Glutamatergic neuron (in vitro differentiated cells): ENCODE measurements at places on chromosomes 16 and 17.

DNA sequence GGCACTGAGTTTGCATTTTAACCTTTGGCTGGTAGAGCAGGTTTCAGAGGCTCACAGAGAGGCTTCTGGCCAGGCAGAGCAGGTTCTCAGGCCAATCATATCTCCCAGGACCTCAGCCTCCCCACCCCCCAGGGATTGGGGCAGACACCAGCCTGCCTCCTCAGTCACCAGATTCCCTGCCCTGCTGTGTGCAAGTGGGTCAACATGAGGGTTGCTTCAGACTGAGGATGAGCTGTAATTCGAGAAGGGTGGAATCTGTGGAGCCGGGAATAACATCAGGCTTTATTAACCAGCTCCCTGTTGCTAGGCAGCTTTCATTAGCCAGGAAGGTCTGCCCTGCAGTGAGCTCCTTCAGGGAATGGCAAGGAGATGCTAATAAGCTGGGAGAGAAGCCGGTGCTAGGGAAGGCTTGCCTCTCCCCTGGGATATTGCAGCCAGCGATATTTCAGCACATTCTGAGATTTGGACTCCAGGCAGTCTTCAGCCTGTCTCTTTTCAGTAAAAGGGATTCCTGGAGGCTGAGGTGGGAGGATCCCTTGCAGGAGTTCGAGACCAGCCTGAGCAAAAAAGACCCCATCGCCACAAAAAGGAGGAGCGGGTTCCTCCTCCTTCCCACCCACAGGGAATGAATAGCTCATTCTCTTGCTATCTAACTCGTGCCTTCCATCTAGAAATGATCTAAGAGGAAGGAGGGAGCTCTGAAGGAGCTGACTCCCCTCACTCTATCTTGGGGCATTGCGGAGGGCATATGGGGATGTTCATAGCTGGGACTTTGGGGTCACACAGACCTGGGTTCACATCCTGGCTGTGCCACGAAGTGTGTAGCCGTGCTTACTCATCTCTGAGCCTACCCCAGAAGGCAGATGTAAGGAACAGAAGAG, 10.7 kb downstream of the SGSM2 start:
- DNase-seq = peak; percentile 76
- peak overlapping the region; percentile 97 for H3K27ac ChIP-seq
- no peaks in the 10 kb centered on the region for H3K36me3 ChIP-seq
- peak overlapping the region; percentile 75 for H3K4me3 ChIP-seq

DNA sequence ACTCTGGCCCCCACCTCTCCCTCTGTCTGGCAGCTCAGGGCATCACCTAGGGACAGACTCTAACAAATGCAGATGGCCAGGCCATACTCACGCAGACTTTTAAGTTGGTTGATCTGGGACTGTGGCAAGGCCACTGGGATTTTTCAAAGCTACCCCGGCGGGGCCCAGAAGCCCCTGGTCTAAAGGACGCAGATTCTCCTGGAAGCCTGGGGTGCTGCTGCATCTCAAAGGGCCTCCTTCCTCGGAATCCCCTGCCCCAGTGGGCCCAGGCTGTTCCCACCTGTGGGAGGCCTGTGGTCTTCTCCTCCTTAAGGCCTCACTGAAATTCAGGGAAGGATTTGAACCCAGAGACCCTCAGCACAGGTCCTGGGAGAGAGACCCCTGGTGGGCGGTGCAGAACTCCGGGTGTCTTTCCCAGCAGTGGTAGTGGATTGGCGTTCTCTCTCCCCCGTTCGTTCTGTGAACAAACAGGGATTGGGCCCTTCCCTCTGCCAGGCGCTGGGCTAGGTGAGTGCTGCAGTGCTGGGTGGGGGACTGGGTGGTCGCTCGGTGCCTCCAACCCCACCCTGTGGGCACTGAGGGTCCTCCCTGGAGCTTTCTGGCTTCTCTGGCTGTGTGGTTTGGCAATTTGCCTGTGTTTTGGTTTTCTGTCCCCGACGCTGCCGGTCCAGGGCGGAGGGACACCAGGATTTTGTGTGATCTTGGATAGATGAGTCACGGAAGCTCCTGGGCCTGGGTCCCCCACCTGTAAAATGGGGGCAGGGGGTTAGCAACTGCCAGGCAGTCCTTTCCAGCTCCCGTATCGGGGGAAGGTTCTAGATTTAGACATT, 160.5 kb upstream of the GSE1 start:
- no peak overlapping the region for H3K27ac ChIP-seq
- DNase-seq = no peak
- peaks cover 37% of the 10 kb centered on the region for H3K4me1 ChIP-seq
- no peaks in the 10 kb centered on the region for H3K36me3 ChIP-seq
- H3K4me3 ChIP-seq = no peak overlapping the region
- peaks cover 24% of the 10 kb centered on the region for H3K27me3 ChIP-seq

DNA sequence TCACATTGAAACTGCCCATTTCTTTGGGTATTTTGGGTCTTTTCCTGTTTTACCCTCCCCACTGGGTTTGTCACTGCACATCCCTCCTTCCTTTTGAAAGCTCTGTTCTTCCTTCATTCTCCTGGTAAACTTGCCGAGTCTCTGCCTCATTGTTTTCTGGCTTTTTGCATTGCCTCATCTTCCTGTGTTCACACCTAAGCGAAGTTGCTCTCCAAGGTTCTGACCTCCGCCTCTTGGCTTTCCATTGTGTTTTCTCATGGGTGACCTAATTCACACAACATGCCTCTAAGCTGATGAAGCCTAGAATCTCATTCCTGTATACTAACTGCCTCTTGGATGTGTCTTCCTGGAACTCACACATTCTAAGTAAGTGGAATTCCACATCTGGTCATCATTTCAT, 1096.1 kb upstream of the EEF2KMT start:
- H3K36me3 ChIP-seq = no peaks in the 10 kb centered on the region
- no peak overlapping the region for H3K4me3 ChIP-seq
- peaks cover 7% of the 10 kb centered on the region for H3K4me1 ChIP-seq
- DNase-seq = no peak
- no peak overlapping the region for H3K27ac ChIP-seq
- no peaks in the 10 kb centered on the region for H3K27me3 ChIP-seq

GRCh38 chr16:60605176-60605575, 1431.1 kb downstream of the CDH8 start:
- H3K36me3 ChIP-seq = no peaks in the 10 kb centered on the region
- no peak overlapping the region for H3K4me3 ChIP-seq
- no peaks in the 10 kb centered on the region for H3K27me3 ChIP-seq
- H3K4me1 ChIP-seq = no peaks in the 10 kb centered on the region
- H3K27ac ChIP-seq = no peak overlapping the region

DNA sequence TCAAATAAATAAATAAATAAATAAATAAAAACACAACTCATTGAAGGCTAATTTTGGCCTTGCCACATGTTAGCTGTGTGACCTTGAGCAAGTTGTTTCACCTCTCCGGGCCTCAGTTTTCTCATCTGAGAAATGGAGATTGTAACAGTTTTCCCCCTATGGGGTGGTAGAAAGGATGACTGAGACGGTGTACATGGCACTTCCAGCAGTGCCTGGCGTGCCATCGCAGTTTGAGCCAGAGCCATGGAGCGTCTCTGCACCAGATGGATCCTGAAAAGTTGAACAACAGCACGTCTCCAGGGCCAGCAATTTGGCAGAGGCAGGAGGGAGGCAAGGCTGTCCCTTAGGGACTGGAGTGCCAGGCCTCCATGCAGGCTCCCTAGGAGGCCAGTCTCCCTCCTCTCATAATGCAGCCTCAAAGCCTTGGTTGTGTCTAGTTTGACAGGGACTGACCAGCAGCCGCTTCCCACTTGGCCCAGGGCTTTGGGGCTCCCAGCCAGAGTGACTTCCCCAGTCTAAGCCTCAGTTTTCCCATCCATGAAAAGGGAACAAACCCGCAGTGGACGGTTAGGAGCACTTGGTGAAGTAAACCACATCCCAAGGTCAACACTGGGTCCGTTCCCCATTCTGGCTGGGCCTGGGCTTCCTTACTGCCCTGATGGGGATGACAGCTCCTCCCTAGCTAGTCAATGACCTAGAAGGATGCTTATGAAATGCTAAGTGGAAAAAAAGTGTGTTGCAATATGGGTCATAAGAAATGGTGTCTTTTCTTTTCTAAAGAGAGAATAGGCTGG, 19.3 kb downstream of the SOCS1 start:
- no peak overlapping the region for H3K4me3 ChIP-seq
- DNase-seq = no peak
- H3K27me3 ChIP-seq = peaks cover 5% of the 10 kb centered on the region
- no peaks in the 10 kb centered on the region for H3K4me1 ChIP-seq
- no peak overlapping the region for H3K27ac ChIP-seq
- no peaks in the 10 kb centered on the region for H3K36me3 ChIP-seq

- H3K36me3 ChIP-seq = no peaks in the 10 kb centered on the region
- H3K27ac ChIP-seq = no peak overlapping the region
- peaks cover 1% of the 10 kb centered on the region for H3K4me1 ChIP-seq
These were observed 9.2 kb downstream of the TAF1C start for GRCh38 chr16:84177741-84178073.

GRCh38 chr17:50055055-50055425, 870 bp upstream of the ITGA3 start:
- no peaks in the 10 kb centered on the region for H3K36me3 ChIP-seq
- H3K27me3 ChIP-seq = peaks cover 18% of the 10 kb centered on the region

GRCh38 chr16:30747331-30747730, 894 bp upstream of the PHKG2 start:
- peaks cover 4% of the 10 kb centered on the region for H3K4me1 ChIP-seq
- H3K27ac ChIP-seq = peak overlapping the region; percentile 17
- H3K4me3 ChIP-seq = peak overlapping the region; percentile 88
- peaks cover 9% of the 10 kb centered on the region for H3K27me3 ChIP-seq

- H3K27ac ChIP-seq = no peak overlapping the region
- H3K36me3 ChIP-seq = no peaks in the 10 kb centered on the region
- DNase-seq = no peak
- H3K27me3 ChIP-seq = peaks cover 2% of the 10 kb centered on the region
These were observed 53.9 kb upstream of the CHMP6 start for GRCh38 chr17:80937462-80938381.

GRCh38 chr17:77723909-77724875, 234.3 kb upstream of the TNRC6C start:
- no peak for DNase-seq
- H3K36me3 ChIP-seq = peaks cover 7% of the 10 kb centered on the region
- peaks cover 8% of the 10 kb centered on the region for H3K27me3 ChIP-seq
- H3K4me1 ChIP-seq = peaks cover 17% of the 10 kb centered on the region
- H3K4me3 ChIP-seq = no peak overlapping the region

DNA sequence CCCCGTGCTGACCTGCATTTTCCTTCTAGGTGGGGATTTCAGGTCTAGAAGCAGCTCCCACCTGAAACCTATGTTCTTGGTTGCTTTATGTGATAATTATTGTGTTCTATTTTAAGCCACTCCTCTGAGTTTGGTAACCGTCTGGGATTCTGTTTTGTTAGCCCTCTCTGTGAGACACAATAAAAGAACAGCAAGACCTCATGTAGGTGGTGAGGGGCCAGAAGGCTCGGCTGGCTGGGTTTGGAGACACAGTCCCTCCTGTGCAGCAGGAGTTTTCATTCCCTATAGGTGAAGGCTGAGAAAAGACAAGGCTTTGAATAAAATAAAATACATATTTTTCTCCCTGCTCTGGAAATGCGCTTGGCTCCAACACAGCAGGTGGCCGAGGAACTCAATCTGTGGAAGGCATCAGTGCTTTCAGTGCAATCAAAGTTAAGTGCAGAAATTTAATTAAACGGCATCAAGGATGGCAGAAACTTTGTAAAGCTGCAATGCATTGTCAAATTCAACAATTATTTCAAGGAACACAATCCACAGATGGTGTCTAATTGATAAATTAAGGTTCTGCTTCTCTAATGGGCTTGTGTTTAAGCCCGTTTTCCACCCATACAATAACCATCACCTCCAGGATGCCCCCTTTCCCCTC, 107.8 kb downstream of the MSI2 start:
- no peak overlapping the region for H3K27ac ChIP-seq
- DNase-seq = no peak
- H3K4me1 ChIP-seq = peaks cover 28% of the 10 kb centered on the region
- H3K4me3 ChIP-seq = no peak overlapping the region

GRCh38 chr17:63611354-63611753, 10.7 kb downstream of the TACO1 start:
- H3K27me3 ChIP-seq = peaks cover 3% of the 10 kb centered on the region
- DNase-seq = no peak
- H3K27ac ChIP-seq = no peak overlapping the region
- no peak overlapping the region for H3K4me3 ChIP-seq
- no peaks in the 10 kb centered on the region for H3K4me1 ChIP-seq

DNA sequence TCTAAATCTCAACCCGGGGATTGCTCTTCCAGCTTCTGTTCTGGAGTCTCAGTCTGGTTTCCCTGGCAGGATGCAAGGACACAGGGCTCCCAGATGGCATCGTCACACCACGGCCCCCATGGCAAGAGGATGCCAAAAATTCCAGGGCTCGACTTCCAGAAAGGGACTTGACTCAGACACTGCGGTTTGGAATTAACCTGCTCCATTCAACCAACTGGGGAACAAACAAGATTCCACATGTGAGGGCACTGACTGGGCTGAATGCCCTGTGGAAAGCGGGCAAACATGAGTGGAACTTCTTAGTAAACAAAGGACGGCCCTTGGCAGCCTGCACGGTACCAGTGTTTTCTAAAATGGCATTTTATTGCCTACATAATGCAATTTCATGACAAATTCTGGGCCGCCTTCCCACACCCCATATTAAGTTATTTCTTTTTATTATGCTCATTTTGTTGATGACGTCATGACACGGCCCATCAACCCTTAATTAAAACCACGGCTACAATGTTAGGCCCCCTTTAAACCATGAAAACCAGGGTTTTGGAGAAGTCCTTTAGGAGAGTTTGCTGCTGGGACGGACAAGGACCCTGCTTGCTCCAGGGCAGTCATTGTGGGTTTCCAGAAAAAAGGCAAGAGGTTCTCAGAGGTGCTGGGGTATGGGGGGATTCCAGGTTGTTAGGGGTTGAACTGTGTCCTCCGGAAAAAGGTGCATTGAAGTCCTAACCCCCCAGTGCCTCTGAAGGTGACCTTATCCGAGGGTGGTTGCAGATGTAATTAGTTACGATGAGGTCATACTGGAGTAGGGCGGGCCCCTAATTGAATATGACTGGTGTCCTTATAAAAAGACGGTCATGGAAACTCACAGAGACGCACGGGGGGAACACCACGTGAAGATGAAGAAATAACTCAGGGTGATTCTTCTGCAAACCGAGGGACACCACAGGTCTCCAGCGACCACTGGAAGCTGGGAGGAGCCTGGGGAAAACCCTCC, 205.6 kb downstream of the FOXL1 start:
- H3K27me3 ChIP-seq = peaks cover 8% of the 10 kb centered on the region
- no peak overlapping the region for H3K27ac ChIP-seq
- no peak for DNase-seq
- peaks cover 14% of the 10 kb centered on the region for H3K4me1 ChIP-seq

DNA sequence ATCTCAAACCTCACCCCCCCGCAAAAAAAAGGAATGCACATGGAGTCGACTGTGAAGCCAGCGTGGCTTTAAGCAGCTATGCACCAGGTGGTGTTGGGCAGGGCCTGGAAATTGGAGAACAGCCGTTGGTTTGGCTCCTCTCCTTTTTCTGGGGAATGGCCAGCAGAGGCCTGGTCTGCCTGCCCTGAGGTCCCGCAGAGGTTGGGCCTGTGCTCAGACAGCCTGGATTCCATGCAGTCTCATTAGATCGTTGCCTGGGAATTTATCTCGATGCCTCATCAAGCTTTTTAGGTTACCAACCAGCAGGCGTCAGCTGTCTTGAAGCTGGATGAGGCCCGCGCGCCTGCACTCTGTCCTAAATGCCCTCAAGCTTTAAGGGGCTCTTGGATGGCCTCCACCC, 9.8 kb downstream of the SLC12A3 start:
- H3K36me3 ChIP-seq = no peaks in the 10 kb centered on the region
- no peak overlapping the region for H3K27ac ChIP-seq
- no peaks in the 10 kb centered on the region for H3K4me1 ChIP-seq
- no peak overlapping the region for H3K4me3 ChIP-seq

GRCh38 chr16:23863511-23864422, 28.0 kb downstream of the PRKCB start:
- no peak overlapping the region for H3K27ac ChIP-seq
- peaks cover 7% of the 10 kb centered on the region for H3K27me3 ChIP-seq
- peaks cover 1% of the 10 kb centered on the region for H3K4me1 ChIP-seq
- DNase-seq = no peak
